T-cell (primary cell): ENCODE measurements at places on chromosomes 1 and 21. TPM values are rescaled to one million over a fixed set of nuclear protein-coding genes. Genes with fewer than 3 reads are reported as not detected.

The PCP4L1 gene
- not detected for total RNA-seq

The SPRR1B gene
- total RNA-seq = not detected

The CTTNBP2NL gene
- 0.53 TPM for total RNA-seq

The OR2L13 gene
- total RNA-seq = not detected

The RASAL2 gene
- total RNA-seq = not detected

The RHBG gene
- total RNA-seq = not detected

The PAX7 gene
- not detected for total RNA-seq

The PTPRC gene
- 781 TPM for total RNA-seq

The MASP2 gene
- not detected for total RNA-seq

The TNFRSF25 gene
- 534 TPM for total RNA-seq

The CD164L2 gene
- total RNA-seq = not detected

The CCDC24 gene
- total RNA-seq = 4.3 TPM

The GJA5 gene
- total RNA-seq = not detected

The HORMAD1 gene
- total RNA-seq = not detected

The DCDC2B gene
- total RNA-seq = not detected

The LORICRIN gene
- total RNA-seq = not detected

The KCNA10 gene
- total RNA-seq = not detected

The PAPPA2 gene
- 0.03 TPM for total RNA-seq

The ADAM15 gene
- 37.2 TPM for total RNA-seq

The MFSD2A gene
- 0.39 TPM for total RNA-seq

The IGSF5 gene
- not detected for total RNA-seq

The TSPEAR gene
- not detected for total RNA-seq

The C1orf105 gene
- not detected for total RNA-seq

The UBL4B gene
- total RNA-seq = not detected
